ENCODE measurements at places on chromosomes 12 and 14.

DNA sequence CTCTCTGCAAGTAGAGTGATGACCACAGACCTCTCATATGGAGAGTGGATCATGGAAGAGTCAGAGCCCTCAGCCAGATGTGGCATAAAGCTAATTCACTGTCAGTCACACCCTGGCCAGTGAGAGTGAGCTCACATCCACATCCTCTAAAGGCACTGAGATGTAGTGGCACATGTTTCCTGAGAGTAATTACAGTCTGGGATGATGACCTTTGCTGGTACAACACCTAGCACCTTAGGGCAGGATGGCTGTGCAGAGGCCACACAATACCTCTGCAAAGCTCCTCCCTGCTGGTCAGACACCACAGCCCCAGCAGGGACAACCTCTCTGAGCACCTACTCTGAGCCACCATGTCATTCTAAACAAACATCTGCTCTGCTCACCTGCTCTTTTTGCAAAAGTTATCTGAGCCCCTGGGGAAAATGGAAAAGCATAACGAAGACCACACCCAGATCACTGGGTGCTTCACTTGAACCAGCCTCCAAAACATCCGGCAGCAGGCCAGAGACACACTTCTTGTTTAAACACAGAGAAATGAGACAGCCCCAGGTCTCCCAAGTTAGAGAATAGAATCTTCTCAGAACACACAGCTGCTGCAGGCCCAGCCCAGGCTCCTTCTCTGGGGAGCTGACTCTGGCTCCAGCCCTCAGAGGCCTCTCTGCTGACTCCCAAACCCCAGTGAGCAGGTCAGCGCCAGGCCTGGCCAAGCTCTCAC lies 30.3 kb downstream of the PITPNM2 start:
- no peak for DNase-seq

DNA sequence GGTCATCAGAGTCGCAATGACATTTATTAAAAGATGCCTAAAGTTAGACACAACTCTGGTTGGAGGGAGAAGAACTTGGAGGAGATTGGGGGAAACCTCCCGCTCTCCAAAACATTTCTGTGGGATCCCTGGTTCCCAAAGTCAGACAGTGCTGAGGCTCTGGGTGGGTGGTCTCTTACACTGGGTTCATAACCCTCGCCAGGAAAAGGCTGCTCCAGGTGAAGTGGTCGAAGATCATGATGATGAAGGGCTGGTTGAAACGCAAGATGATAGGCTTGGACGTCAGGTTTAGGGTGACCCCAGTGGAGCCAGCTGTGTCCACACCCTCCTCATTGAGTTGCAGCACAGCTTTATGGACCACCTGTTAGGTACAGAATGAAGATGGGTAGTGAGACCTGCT lies 11.2 kb upstream of the SERPINA10 start:
- DNase-seq = no peak

- DNase-seq = no peak
Measured at GRCh38 chr14:53982546-53982945, 25.9 kb upstream of the BMP4 start.

- DNase-seq = no peak
Measured at GRCh38 chr14:58291646-58292045, 6.7 kb upstream of the ARID4A start.

- no peak for DNase-seq
Measured at GRCh38 chr14:31410048-31410650, 10.2 kb downstream of the HEATR5A start.

DNA sequence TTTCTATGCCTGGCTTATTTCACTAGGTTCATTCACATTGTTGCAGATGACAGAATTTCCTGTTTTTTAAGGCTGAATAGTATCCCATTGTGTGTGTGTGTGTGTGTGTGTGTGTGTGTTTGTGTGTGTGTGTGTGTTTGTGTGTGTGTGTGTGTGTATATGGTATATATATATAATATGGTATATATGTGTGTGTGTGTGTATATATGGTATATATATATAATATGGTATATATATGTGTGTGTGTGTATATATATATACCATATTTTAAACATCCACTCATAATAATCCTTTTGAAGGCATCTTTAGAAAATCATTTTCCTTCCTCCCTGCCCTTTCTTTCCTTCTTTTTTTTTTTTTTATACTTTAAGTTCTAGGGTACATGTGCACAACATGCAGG lies 5.0 kb upstream of the CCDC198 start:
- DNase-seq = no peak

DNA sequence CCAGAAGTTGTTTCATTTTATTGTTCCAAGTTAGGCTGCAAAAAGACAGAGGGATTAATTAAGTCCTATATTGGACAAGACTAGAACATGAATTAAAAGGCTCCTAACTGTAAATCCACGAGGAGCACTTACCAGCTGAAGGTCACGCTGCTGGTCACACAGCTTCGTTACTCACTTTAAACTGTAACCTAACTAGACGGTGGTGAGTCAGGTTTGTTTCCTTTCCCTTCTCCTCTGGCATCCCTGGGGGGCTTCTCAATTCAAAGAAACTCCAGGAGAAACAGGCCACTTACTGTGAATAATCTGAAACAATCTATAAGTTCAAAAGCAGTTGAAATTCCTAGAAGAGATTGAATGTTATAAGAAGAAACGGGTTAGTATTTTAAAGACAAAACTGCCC lies 331.4 kb downstream of the BCAT1 start:
- DNase-seq = no peak

DNA sequence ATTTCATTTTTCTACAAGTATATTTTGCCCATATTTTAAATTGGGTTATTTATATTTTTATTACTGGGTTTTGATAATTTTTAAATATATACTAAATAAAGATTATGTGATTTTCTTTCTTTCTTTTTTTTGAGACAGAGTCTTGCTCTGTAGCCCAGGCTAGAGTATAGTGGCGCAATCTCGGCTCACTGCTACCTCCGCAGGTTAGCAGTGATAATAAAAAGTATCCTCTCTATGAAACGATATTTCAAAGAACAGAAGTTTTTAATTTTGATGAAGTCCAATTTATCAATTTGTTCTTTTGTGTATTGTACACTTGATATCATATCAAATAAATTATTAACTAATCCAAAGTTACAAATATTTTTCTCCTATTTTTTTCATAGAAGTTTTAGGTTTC lies 47.2 kb upstream of the LDHB start:
- DNase-seq = no peak

DNA sequence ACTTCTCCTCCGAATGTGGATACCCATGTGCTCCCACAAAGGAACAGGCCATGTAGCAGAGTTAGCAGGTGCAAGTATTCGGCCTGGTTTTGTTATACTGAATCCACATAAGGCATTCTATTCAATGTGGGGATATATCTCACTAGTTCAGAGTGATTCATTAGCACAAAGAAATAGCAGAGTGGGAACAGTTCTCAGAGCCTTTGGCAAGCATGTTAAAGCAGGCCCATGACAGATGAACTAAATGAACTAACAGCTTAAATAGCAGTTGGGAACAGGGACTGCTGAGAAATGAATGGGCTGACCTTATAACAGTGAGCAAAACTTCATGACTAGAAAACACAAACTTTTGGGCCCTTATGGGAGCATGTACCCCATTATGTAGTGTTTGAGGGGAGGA lies 352.0 kb downstream of the FLRT2 start:
- DNase-seq = no peak

GRCh38 chr12:54282949-54283593 lies 2.5 kb downstream of the HNRNPA1 start:
- DNase-seq = no peak

GRCh38 chr12:68038650-68039049 lies 49.4 kb downstream of the IFNG-AS1 start:
- no peak for DNase-seq

DNA sequence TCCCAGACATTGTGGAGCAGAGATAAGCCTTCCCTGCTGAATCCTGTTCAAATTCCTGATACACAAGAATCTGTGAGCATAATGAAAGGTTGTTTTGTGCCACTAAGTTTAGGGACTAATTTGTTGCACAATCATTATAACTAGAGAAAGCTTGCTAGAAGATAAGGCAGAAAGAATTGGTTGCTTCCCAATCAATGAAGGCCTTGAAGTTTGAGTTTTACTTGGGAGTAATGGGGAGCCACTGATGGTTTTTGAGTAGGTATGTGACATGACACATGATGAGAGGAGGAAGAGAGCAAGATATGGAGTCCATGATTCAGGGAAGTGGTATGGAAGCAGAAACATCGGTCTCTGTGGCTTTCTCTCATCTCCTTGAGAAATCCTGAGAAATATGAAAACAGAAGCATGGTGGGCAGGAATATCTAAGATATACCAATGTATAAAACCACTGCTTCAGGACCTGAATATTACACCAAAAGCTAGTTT lies 13.3 kb upstream of the TCP11L2 start:
- no peak for DNase-seq

DNA sequence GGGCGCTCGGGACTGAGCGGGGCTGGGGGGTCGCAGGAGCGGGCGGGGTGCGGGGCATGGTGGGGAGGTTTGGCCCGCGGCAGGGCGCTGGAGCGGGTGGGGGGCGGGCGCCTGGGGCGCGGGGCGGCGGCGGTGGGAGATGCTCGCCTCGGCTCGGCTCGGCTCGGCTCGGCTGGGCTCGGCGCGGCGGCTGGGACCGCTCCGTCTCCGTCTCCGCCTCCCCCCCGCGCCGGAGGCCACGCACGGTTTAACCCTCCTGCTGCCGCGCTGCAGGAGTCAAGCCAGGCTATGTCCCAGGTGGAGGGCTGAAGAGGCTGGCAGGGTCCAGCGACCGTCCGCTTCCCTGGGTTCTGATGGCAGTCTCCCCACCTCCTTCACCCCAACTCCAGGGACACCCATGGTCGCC lies at the start of gene PIANP:
PIANP (minus strand) TSS at position 170 of the 406 bp plus-strand sequence. CDS start 2,754 bp downstream, outside the sequence.
- DNase-seq = no peak

GRCh38 chr14:49997991-49998390 lies 105.1 kb downstream of the ARF6 start:
- DNase-seq = no peak

DNA sequence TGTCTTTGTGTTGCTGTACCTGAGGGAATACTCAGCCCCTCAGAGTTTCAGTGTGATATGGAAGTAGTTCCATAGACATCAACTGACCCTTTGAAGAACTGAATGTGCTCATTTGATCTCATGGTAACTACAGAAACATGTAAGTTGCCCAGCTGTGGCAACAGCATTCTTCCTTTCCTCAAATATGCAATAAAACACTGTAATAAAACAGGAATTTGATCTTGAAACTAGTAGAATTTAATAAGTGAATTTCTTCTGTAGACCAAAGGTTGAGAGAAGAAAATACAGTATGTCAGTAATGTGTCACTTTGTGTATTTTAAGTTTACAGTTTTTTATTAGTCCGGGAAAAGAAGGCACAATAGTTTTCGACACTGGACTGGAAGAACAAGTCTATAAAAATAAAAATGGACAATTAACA lies 31.9 kb downstream of the KCTD10 start:
- no peak for DNase-seq

- DNase-seq = no peak
Measured at GRCh38 chr14:102870994-102871831, 51.2 kb upstream of the AMN start.

- no peak for DNase-seq
Measured at GRCh38 chr14:78088916-78089315, 81.3 kb upstream of the NRXN3 start.

GRCh38 chr14:75088566-75089373 lies 19.3 kb downstream of the ZC2HC1C start:
- peak; percentile 10 for DNase-seq

DNA sequence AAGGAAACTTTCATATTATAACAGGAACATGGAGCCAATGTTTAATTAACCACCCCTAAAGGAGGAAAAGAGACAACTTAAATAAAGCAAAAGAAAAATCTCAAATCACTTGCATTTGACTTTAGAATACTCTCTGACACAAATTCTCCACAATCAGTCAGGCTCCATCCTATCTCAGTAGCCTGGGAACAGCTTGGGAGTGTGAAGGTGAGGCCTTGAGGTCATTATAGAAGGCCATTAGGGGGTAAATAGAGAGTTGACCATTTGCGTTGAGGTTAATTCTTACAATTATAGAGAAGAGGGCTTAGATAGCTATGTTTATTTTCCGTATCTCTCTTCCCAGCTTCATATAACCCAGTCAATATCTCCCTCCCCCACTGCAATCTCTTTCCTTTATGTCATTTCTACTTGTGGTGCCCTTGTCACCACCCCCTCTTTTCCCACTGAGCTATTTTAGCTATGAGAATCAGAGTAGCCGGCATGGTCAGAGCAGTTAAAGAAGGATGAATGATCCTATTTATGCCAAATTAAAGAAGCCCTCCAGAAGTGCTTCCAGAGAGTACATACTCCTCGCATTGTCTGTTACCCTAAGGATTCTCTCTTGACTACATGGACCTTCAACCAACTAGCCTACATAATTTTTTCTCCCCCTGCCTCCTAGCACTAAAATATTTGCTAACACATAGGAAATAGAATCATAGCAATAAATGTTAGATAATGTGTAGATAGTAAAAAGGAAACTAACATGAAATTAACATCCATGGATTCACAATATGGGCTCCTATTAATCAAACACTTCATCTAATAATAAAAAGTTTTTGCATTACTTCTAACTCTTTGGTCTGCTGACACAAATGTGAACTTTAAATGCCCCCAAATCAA lies 135.2 kb upstream of the KRR1 start:
- DNase-seq = no peak

GRCh38 chr14:83133981-83134645 lies 1600.5 kb upstream of the SEL1L start:
- DNase-seq = no peak

DNA sequence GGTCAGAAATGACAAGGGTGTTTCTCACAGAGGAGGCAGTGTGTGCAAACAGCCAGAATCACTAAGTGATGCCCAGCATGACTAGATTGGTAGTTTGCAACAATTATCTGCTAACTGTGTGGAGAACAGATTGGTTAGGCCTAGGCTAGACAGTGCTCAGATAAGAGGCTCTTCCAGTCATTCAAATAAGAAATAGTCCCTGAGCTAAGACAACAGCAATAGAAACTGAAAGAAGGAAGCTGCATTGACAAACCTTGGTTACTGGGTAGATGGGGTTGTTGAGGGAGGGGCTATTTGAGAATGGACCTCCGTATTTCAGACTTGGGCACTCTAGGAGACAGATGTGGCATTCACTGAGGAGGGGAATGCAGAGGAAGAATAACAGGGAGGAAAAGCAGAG lies 255.0 kb upstream of the NPAS3 start:
- DNase-seq = no peak

GRCh38 chr14:35332517-35333263 lies 40.5 kb downstream of the PSMA6 start:
- DNase-seq = no peak
